Activated CD4-positive, alpha-beta T cell treated with anti-CD3 and anti-CD28 coated beads for 1 hour (primary cell): ENCODE measurements at places on chromosomes 12 and 14.

DNA sequence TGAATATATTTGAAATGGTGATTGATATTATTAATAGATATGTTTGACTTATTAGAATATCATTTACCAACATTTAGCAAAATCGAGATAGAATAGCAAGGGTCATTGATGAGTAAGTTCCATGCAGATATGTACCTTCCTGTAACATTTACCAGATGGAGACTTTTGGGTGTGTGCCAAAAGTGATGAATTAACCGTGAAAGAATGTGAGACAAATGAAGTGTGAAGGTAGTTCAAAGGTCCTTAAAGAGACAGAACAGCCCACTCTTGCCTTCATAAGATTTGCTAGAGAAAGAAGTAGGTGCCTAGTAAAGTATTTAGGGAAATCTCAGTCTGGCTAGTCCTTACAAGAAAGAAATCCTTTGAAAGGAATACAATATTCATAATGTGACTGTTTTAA lies 45.5 kb downstream of the FGD4 start:
- no peak for DNase-seq

- no peak for DNase-seq
Observed at GRCh38 chr12:126582231-126582630, 1517.0 kb downstream of the AACS start.

- no peak for DNase-seq
Observed at GRCh38 chr12:46675736-46676135, 150.1 kb downstream of the SLC38A4 start.

GRCh38 chr12:3730111-3730510 lies 22.8 kb downstream of the CRACR2A start:
- no peak for DNase-seq

- DNase-seq: no peak
Observed at GRCh38 chr12:27396216-27396815, 50.2 kb upstream of the SMCO2 start.

GRCh38 chr12:67517181-67517887 lies 131.2 kb upstream of the DYRK2 start:
- no peak for DNase-seq

DNA sequence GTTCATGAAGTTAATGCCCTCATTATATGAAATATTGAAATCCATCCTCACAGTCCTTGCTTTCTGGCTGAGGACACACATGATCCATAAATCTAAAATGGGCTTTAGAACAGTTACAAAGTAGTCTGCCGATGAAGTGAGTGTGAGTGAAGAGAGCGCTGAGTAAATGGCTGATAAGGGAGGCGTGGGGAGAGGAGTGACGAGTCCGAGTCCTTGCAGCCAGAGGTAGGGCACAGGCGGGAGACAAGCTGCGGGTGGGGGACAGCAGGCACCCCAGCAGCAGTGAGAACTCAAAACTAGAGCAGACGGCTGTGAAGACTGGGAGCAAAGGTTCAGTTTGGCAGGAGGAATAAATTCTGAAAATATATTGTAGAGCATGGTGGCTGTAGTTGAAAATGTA lies 140.1 kb upstream of the ATP2B1 start:
- DNase-seq: no peak

GRCh38 chr14:74549588-74549987 lies 56.0 kb downstream of the ISCA2 start:
- DNase-seq: no peak

- no peak for DNase-seq
Observed at GRCh38 chr12:27781680-27782079, 1.6 kb upstream of the MANSC4 start.

GRCh38 chr12:55072083-55072482 lies 52.3 kb downstream of the NEUROD4 start:
- DNase-seq: peak; percentile 71

DNA sequence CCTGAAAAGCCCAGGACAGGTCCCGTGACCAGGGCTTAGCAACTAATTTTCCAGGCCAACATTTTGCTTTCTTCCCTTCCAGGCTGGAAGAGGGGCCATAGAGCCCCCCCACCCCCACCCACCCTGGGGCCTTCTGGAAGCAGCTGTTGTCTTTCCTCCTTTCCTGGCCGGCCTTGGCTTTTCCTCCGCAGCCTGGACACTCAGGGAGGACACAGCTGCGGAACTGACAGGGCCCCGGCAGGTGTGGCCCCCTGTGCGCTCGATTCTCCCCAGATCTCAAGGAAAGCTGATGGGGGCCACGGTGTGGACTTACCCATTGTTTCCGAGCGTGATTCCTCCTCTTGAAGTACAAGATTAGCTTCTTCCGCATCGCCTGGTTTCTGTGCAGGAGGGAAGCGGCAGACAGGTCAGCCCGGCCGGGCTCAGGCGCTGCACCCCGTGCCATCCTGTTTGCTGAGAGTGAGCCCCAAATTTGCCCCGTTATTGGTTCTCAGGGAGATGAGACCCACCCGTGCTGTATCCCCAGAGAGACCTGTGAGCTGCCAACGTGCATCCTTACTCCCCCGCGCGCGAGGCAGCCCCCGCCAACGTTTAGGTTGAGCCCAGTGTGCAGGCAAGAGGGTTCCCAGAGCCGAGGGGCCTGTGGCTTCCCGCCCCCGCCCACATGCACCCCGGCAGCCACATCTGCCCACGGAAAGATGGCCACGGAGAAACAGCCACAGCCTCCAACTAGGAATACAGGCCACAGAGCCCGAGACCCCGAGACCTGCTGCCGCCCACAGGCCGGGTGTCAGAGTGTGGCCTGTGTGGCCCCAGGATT lies 129.6 kb downstream of the NCOR2 start:
- no peak for DNase-seq

DNA sequence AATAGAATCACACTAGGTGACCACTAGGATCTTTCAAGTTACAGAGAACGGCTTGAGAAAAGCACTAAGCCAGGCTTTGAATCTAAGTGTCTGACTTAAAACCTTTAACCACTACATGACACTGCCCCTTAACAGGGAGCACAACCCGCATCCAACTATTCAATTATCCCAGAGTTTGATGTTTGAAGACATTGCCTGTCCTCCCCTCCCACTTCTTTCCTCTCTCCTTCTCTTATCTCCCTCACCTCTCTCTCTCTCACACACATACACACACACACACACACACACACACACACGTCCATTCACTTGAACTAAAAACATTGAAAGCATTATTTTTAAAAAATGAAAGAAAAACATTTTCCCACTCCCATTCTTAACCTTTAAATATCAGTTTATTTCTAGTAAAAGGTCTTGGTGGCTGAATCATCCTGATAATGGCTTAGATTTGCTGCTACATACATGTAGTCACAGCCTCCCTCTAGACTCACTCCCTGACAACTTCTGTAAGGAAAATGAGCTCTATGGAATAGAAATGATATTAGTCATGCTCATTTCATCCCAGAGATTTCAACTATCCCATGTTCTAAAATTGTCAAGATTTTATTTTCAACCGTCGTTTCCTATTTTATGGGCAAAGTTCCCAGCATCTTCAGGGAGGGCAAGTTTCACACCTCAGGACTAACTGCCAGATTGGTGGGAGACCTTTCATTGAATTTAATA lies 53.5 kb upstream of the RAP1B start:
- DNase-seq: no peak

GRCh38 chr12:13566292-13566691 lies 369.8 kb downstream of the EMP1 start:
- DNase-seq: no peak

GRCh38 chr12:52037248-52037861 lies 13.9 kb upstream of the NR4A1 start:
- DNase-seq: no peak

DNA sequence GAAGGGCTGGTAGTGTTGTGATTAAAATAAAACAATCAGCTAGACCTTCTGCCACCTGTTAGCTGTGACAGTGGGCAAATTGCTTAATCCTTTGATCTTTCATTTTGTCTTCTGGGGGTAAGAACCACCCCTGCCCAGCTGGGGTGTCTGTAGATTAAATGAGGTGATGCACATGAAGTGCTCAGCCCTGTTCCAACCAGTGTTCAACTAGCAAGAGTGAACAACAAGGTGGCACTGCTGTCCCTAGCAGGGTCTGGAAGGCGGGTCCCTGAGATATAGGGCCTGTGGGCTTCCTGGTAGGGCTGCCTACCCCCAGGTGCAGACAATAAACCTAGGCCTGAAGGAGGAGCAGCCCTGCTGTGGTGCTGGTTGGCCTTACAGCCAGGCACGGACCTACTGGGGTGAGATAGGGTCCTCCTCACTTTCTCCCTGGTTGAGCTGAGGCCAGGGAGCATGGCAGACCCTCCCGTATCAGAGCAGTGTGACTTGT lies 60.6 kb downstream of the ARL6IP4 start:
- DNase-seq: no peak

DNA sequence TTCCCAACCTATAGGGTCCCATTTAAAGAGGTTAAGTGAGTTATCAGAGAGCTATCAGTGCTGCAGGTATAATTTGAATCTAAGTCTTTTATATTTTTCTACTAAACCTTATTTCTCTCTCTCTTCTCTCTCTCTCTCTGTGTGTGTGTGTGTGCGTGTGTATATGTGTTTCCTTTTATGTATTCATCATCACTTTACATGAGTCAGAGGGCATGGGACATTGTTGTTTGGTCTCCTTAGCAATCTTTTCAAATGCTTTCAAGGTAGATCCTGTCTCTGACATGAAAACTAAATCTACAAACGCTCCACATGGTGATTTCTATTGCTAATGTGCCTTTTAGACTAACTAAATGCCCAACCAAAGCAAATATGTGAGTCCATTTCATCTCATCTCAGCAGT lies 459.7 kb downstream of the BTG1 start:
- no peak for DNase-seq

DNA sequence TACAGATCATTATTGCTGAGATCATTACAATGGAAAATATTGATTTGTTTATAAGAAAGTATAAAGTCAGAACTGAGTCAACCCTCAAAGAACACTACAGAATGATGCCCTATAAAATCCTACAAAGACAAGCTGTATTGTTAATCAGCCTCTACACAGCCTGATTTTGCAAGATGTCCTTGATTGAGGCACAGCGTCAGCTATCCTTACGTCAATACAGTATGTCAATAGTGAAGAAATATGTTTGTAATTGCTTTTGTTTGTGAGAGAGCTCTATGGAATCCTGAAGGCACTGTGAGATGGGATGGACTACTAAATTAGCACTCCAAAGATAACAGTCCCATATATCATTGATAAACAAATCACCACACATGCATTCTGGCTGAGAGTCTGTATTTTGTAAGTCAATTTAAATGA lies 70.7 kb downstream of the RASSF9 start:
- no peak for DNase-seq

DNA sequence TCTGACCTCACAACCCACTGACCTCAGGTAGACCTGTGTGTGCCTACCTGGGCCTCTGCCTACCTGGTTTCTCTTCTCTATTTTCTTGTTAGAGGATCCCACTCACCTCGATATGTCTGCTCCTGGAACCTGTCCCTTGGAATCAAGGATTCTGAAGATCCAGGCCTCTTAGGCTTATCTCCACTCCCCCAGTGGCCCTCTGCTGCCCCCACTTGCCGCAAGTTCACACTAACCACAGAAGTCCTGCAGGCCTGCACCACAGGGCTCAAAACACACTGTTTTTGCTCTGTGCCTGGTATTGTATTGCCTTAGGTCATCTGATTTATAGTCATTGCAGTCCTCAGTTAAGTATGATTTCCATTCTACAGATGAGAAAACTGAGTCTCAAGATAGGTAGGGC lies 15.3 kb upstream of the NRXN3 start:
- DNase-seq: no peak

- DNase-seq: no peak
Observed at GRCh38 chr12:10136637-10137205, 6.7 kb upstream of the CLEC7A start.

DNA sequence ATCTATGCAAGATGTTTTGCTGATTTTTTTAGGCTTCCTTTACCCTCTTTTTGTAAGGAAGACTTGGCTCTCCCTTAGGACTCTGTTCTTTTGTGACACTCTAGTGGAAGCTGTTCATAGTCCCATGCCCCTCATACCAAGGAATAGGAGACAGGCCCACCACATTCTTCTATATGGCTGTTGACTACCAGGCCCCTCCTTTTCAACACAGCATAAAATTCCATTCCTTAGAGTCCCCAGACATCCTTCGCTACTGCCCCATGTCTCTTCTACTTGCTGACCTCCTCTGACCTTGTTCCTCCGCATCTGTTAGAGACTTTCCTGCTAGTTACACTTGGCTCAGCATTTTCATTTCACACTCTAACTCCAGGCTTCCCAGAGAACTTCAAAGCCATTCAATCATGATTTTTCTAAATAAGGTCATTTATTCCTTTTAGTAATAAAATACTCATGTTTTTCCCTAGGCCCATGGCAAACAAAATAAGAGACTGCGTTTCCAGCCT lies 9.7 kb downstream of the PIK3C2G start:
- no peak for DNase-seq

GRCh38 chr12:114626-115211 lies 48.2 kb downstream of the IQSEC3 start:
- DNase-seq: no peak

DNA sequence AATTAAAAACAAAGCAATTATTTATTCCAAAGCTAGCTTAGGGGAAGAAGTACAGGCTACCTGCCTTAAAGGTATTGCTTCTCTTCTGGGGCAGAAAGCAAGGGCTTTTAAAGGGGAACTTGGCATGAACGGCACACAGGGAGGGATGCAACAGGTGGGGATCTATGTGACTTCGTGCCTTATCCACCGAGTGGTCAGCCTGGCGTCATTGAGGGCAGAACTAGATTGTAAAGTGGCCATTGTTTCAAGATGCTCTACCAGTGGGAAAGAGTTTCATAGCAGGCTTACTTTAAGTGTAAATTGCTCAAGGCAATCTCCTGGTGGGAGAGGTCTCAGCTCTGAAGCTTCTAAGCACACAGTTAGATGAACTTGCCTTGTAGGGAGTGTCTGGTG lies 360.4 kb downstream of the ATP23 start:
- no peak for DNase-seq

- no peak for DNase-seq
Observed at GRCh38 chr12:120698665-120699064, 11.6 kb upstream of the UNC119B start.

DNA sequence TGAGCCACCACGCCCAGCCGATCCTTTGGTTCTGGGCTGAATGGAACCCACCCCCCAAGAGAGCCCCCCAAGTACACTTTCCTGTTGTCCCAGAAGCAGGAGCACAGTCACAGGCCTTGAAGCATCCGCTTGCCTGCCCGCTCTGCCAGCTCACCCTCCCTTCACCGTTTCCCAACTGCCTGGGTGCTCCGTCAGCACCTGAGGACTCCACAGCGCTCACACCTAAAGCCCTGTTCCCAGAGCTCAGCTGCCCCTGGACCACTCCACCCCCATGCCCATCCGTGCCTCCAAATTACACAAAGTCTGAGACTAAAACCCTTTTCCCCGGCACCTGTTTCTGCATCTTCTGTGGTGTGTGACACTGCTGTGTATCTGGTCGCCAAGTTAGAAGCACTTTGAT lies 44.3 kb upstream of the TRAF3 start:
- DNase-seq: no peak

GRCh38 chr12:52912711-52913430 lies 8.0 kb upstream of the KRT8 start:
- no peak for DNase-seq

GRCh38 chr14:104579507-104579906 lies at the start of gene C14orf180:
Gene C14orf180, plus strand, starts transcription at chr14:104579764. Its CDS starts 6,667 bp downstream, at chr14:104586431.
- DNase-seq: no peak

DNA sequence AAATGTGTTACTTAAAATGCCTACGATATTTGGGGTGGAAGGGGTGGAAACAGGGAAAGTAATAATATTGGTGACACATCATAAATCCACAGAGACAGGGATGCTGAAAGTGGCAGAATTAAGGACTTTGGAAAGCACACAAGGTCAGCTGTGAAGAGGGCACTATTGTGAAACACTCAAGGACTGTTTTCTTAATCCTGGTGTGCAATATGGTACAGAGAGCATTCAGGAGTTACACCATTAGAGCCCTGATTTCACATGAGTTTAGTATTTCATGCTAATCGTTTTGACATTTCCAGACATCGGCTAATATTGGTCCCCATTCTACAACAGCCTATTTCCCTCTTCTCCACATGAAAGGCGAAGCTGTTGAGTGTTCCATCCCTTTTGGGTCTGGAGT lies 219.2 kb downstream of the MSRB3 start:
- DNase-seq: no peak
